Activated CD8-positive, alpha-beta T cell treated with anti-CD3 and anti-CD28 coated beads for 36 hours (primary cell): ENCODE measurements at places on chromosomes 2 and 18. TPM values are rescaled to one million over a fixed set of nuclear protein-coding genes. Genes with fewer than 3 reads are reported as not detected.

DNA sequence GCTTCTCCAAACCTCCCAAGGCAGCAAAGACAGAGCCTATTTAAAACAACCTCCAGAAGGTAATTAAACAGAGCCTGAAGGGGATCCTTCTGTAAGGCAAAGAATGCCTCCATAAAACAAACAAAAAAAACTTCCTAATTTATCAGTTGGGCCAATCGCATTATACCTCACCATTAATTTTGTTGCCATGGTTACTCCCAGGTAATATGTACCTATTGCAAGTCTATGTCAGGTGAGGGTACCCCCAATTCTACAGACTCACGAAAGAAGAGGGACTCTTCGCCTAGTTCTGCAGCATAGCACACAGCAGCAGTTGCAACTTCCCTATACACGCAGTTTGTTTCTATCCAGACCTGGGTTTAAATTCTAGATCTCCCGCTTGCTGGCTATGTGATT, 38.8 kb downstream of the SFXN5 start:
- DNase-seq = no peak

Gene PLA2R1
- total RNA-seq = not detected

- no peak for DNase-seq
Measured at GRCh38 chr18:58175786-58176176, 131.8 kb downstream of the NEDD4L start.

DNA sequence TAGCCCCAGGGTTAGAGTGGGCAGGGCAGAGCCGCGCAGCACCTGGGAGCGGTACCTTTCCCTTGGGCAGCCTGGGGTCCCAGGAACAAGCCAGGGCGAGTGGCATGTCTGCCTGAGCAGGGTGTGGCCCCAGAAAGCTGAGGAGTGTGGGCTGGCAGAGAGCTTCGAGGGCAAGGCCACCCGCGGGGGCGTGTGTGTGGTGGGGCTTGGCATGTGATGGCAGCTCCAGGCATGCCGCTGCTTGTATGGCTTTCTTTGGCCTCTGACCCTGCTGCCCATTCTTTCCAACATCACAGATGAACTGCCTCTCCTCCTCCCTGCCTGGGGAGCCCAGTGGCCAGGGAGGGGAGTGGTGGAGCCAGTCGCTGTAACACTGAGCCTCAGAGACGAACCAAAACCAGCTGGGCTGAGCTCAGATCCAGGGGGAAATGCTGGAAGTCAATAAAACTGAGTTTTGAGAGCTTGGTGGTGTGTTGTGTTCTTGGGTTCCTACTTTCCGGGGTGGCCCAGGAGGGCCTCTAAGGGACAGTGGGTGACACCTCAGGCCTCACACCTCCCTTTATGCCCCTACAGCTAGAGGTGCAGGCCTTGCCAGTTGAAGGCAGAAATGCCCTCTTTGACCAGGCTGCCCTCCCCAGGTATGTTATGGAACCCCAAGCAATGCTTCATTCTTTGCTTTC, 7.4 kb downstream of the DNAJB2 start:
- DNase-seq = no peak

GRCh38 chr18:75341897-75342296, 85.6 kb downstream of the SMIM21 start:
- DNase-seq = no peak

GRCh38 chr2:65767946-65768345, 335.5 kb upstream of the SPRED2 start:
- DNase-seq = no peak

DNA sequence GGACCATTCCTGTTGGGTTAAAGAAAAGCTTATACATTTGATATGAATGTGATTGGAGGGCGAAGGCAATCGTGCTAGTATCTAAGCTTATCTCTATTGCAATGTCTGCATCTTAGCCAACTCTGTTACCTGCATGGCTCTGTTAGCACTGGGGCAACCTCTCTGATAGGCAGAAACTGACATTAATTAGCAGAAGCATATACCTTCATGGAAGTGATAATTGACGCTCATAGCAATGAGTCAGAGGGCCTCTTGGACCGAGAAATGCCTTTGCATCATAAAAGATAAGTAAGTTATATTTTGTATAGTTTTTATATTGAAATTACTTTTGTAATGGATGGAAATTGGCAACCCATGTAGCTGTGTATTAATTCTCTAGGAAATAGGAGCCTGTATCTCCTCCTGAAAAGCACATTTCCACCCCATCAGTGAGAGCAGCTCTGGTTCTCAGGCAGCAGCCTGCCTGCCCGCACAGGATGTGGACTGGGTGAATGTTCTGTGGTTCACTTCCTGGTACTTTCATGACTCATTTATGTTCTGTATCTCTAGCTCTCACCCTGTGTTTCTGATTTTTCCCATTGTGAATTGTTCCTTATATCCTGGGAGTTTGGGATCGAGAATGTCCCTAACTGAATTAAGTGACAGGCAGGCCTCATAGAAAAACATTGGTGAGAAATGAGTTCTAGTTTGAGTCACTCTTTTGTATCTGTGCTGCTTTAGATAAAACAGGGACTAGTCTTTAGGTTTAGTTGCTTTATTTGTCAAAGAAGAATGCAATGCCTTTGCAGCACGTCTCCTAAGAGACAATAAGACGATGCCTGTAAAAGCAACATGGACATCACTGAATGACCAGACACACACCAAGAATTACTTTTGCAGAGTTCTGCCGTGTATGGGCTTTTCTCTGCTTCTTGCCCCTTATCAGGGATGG, 344.9 kb downstream of the DCDC2C start:
- DNase-seq = peak; percentile 58

Gene REG1B
- total RNA-seq = not detected

Gene FLACC1
- 0.59 TPM for total RNA-seq

- no peak for DNase-seq
Measured at GRCh38 chr2:167504695-167505094, 616.4 kb downstream of the XIRP2 start.

- DNase-seq = no peak
Measured at GRCh38 chr18:76565238-76566173, 70.5 kb upstream of the ZNF516 start.

DNA sequence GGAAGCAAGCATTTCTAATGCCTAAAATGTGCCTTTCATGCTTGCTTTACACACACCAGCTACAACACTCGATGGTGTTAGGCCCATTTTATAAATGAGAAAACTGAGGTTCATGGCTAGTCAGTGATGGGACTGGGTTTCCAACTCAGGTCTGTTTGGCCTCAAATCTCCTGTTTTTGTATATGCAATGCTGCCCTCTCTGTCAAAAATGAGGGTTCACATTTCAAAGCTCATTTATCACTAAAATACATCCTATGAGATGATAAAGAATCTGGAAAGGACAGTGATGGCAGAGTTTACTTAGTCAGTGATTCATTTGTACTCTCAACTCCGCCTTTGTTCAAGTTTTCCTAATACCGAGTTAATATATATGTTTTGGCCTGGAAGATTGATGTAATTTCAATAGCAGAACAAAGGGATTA, 92.3 kb downstream of the KCTD1 start:
- DNase-seq = no peak

- no peak for DNase-seq
Measured at GRCh38 chr2:26144031-26144430, 28.9 kb upstream of the GAREM2 start.

DNA sequence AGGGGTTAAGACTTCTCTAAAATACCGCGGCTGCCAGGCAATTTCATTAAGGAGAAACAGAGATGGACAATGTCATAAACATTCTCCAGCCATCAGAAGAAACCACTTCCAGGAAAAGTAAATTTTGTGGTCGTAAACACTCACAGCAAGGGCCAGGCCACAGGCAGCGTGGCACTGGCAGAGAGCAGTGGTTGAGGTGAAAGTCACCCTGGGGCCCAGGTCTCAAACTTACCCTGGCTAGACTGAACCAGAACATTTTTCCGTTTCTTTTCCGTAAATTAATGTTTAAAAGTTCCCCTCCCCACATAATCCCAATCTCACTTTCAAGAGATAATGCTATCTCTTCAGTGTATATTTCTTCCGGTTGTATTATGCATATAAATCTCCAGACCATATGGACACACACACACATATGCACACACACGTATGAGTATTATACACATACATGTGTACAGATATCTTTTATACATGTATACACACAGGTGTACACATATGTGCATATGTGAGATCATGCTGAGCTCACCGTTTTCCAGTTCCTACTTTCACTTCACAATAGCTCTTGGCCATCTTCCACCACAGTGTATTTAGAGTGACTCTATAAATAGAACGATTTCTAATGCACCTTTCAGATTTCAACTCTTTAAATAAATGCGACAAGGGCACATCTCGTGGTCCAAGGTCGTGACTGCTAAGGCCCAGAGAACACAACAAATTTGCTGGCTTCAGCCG, 90.1 kb downstream of the MALT1 start:
- peak; percentile 45 for DNase-seq

- no peak for DNase-seq
Measured at GRCh38 chr2:66110608-66111007, 324.3 kb upstream of the MEIS1 start.

GRCh38 chr2:33238111-33238510, 238.3 kb upstream of the RASGRP3 start:
- no peak for DNase-seq

Gene TNFRSF11A
- total RNA-seq = 7.3 TPM

GRCh38 chr2:226066391-226066790, 666.9 kb downstream of the NYAP2 start:
- DNase-seq = no peak

GRCh38 chr18:13206301-13206700, 12.3 kb upstream of the LDLRAD4 start:
- DNase-seq = no peak

Gene RPE
- total RNA-seq = 58.1 TPM

Gene SERPINB13
- total RNA-seq = not detected

Gene RASGRP3
- total RNA-seq = 1.6 TPM

Gene ZAP70
- total RNA-seq = 218 TPM

GRCh38 chr2:86366651-86367498, 29.4 kb upstream of the REEP1 start:
- no peak for DNase-seq

DNA sequence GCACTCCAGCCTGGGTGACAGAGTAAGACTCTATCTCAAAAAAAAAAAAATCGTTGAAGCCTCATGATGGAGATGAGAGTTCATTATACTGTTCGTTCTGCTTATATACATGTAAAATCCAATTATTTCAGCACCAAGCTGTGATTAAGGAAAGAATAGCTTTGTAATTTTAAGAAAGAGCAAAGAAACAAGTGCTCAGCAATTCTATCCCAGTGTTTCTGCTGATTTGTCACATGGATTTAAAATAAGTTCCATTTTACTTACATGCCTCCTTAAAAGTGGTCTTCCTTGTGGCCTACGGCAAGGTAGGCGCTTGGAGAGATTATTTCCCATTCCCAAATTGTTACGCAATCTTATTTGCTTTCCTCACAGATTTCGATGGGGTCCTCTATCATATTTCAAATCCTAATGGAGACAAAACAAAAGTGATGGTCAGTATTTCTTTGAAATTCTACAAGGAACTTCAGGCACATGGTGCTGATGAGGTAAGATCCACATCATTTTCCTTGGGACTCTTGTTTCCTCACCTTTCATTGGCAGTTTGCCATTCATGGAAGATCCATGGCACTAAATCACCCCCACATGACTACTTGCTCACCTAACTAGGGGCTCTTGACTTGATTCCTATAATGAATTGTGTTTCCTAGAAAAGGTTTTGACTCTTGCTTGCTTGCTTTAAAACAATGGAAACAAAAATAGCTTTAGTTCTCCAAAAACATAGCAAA, 11.5 kb downstream of the ARPC2 start:
- no peak for DNase-seq

Gene MRO
- not detected for total RNA-seq

- DNase-seq = no peak
Measured at GRCh38 chr2:102832789-102833188, 71.0 kb downstream of the TMEM182 start.

Gene IL1F10
- not detected for total RNA-seq

- DNase-seq = no peak
Measured at GRCh38 chr2:217539126-217539525, 463.7 kb downstream of the TNS1 start.

DNA sequence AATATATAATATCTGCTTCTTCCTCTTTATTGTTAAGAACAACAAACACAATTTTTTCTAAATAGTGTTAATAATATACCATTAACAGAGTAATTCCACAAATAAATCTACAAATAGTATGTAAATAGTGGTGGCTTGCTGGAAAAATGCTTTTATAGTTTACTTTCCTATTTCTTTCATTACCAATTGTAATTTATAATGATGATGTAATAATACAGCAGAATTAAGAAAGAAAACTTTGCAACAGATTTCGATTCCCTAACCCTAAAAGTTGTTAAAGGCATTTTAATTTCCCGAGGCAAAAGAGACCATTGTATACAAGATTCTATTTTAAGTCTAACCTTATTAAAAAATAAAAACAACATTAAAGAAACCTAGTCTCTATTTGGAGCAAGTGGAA, 307.9 kb downstream of the CCDC178 start:
- DNase-seq = no peak
